Aortic smooth muscle cell (primary cell): ENCODE measurements at places on chromosomes 5 and 9. TPM values are rescaled to one million over a fixed set of nuclear protein-coding genes. Genes with fewer than 3 reads are reported as not detected.

The MAP1B gene
- total RNA-seq: 135 and 251 TPM in 2 replicates

The SPINK7 gene
- total RNA-seq: not detected in 2 replicates

The SSNA1 gene
- 73.2 and 78.1 TPM in 2 replicates for total RNA-seq

The AQP3 gene
- total RNA-seq: 0.26 and 0.56 TPM in 2 replicates

The IRF1 gene
- total RNA-seq: 13.1 and 16.5 TPM in 2 replicates

The LEAP2 gene
- total RNA-seq: 0.06 and 0.26 TPM in 2 replicates

The IGFBPL1 gene
- not detected in 2 replicates for total RNA-seq

The FGFR4 gene
- 0.25 and 0.66 TPM in 2 replicates for total RNA-seq

The CDH6 gene
- 44.7 and 76.2 TPM in 2 replicates for total RNA-seq

The RORB gene
- 11.6 and 13.0 TPM in 2 replicates for total RNA-seq

The TEX53 gene
- not detected in 2 replicates for total RNA-seq

The IFNB1 gene
- total RNA-seq: not detected in 2 replicates

The MARCHF6 gene
- total RNA-seq: 47.6 and 66.5 TPM in 2 replicates

The GZMA gene
- total RNA-seq: not detected in 2 replicates

The LHX3 gene
- not detected in 2 replicates for total RNA-seq

The SLC6A19 gene
- total RNA-seq: not detected in 2 replicates

The PLAC8L1 gene
- total RNA-seq: 0.25 and 0.40 TPM in 2 replicates

The TRIM7 gene
- 10.5 and 14.0 TPM in 2 replicates for total RNA-seq

The EGR1 gene
- total RNA-seq: 1.3 and 16.2 TPM in 2 replicates

The UGT3A2 gene
- not detected in 2 replicates for total RNA-seq

The LURAP1L gene
- total RNA-seq: 12.2 and 17.2 TPM in 2 replicates

The BHMT2 gene
- 4.1 and 6.1 TPM in 2 replicates for total RNA-seq

The TCF7 gene
- total RNA-seq: 1.2 and 2.8 TPM in 2 replicates

The EIF4EBP3 gene
- total RNA-seq: 1.2 and 1.8 TPM in 2 replicates

The KCNN2 gene
- total RNA-seq: under 0.01 and 0.25 TPM in 2 replicates

The GABRA1 gene
- under 0.01 TPM in 2 replicates for total RNA-seq

The SPINK6 gene
- not detected in 2 replicates for total RNA-seq

The PCDHB5 gene
- total RNA-seq: 1.4 and 1.8 TPM in 2 replicates

The SMIM3 gene
- total RNA-seq: 52.2 and 87.1 TPM in 2 replicates

The GRXCR2 gene
- total RNA-seq: not detected in 2 replicates

The FST gene
- 95.7 and 152 TPM in 2 replicates for total RNA-seq

The ANKRD34B gene
- total RNA-seq: not detected in 2 replicates

The TLX3 gene
- total RNA-seq: not detected in 2 replicates

The SOHLH1 gene
- total RNA-seq: not detected in 2 replicates

The NR2F1 gene
- total RNA-seq: 4.8 and 5.2 TPM in 2 replicates
